ENCODE measurements at places on chromosomes 3 and 15.

DNA sequence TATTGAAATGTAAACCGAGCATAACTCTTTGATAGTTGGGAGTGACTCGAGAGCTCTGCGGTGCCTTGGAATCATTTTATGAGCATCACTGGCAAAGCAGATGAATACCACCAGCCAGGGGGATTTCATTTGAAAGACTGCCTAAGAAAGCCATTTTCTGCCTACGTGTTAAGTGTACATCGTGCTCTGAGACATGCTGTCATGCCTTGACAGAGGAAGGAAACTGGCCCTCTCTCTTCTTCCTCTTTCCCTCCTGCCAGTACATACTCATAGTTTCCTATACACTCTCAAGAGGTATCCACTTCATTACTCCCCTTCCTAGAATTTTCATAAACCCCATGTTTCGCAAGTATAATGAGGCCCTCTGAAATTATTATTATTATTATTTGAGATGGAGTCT lies 8.8 kb downstream of the BCL2A1 start:
- no peak for DNase-seq

DNA sequence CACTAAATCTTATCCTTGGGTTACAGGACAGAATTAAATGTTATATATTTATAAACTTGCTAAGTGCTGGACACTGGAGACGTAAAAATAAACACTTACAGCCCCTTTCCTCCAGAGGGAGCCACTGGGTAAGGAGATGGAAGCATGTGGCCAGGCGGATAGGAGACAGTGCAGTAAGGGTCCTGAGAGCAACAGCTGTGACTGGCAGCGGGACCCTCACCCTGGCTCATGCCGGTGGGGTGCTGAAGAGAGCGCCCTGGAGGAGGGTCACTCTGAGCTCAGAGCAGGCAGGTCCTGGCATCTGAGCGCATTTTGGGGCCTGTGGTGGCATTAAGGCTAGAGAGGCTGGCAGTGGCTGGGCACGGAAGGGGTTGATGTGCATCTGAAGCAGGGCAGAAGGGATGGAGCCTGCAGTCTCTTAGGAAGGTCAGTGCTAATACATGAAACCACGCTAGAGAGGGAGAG lies 16.0 kb downstream of the SEC61A1 start:
- no peak for DNase-seq

DNA sequence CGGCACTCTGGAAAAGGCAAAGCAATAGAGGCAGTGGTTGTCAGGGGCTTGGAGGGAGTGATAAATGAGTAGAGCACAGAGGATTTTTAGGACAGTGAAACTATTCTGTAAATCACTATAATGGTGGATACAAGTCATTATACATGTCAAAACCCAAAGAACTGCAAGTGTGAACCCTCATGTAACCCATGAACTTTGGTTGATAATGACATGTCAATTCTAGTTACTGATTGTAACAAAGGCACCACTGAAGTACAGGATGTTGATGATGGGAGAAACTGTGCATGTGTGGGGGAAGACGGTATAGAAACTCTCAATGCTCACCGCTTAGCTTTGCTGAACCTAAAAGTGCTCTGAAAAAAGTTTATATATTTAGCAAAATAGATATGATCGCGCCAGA lies 36.0 kb downstream of the BTLA start:
- DNase-seq = no peak

DNA sequence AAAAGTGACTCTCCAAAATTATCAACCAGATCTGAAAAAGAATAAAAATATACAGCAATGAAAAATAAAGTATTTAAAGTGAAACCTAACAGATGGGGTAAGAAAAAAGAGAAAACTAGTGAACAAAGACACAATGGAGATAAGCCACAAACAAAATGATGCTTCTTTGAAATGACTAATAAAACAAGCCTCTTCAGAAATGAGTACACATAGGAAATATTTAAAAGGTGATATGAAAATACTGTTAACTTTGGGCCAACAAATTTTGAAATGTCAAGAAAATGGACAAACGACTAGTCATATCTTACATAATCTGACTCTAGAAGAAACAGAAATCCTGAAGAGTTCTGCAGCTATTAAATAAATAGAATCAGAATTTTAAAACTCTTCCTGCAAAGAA lies 164.2 kb downstream of the ERC2 start:
- DNase-seq = no peak

- DNase-seq = no peak
These were observed 118.2 kb upstream of the PRTG start for GRCh38 chr15:55861115-55861514.

- DNase-seq = no peak
These were observed 57.3 kb downstream of the ARNT2 start for GRCh38 chr15:80461356-80462095.

DNA sequence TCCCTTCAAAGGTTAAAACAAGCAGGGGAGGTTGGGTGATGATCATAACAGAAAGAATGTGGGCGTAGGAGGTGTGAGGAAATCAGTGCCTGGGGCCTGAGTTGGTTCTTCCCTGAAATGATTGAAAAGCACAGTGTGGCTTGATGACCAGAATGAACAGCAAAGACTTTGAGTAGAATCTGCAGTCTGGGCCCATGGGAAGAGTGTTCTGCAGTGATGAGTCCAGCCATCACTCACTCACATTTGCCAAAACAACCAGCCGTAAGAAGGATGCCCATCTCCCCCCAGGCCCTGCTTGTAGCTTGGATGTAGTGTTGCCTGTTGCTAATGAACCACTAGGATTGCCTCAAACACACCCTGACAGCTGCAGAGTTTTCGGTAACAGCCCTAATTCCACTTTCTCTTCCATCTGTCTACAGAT lies 67.9 kb downstream of the VGLL3 start:
- DNase-seq = no peak

DNA sequence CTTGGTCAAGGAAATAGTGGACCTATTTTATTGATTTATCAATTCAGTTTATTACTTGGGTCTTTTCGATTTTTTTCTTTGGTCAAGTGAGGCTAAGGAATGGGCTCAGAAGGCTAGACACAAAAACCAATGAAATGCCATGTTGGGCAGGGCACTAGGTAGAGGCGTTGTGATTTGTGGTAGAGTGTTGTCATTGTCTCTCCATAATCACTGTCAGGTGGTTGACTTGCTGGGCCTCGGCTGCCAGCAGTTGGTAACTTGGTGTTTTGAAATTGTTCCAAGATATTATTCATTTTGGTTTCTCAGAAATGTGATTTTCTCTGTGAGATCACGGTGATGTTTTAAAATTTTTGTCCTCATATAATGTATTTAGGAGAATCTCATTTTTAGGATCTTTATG lies 173.6 kb downstream of the KLHL25 start:
- DNase-seq = no peak

DNA sequence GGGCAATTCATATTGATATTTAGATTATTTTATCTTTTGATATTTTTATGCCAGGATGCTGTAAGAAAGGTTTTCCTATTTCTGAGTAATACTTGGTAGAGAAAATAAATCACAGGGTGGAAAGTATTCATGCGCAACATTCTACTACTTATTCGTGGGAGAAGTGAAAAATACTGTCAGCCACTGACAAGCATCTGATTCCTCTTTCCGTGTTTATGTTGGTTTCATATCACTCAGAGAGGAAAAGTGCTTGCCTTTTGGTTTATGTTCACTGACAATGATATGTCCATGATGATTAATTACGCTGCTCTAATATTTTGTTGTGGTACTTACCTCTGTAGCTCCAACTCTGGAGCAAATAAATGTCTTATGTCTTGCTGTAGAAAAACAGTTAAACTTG lies 429.4 kb downstream of the EDEM1 start:
- DNase-seq = no peak

DNA sequence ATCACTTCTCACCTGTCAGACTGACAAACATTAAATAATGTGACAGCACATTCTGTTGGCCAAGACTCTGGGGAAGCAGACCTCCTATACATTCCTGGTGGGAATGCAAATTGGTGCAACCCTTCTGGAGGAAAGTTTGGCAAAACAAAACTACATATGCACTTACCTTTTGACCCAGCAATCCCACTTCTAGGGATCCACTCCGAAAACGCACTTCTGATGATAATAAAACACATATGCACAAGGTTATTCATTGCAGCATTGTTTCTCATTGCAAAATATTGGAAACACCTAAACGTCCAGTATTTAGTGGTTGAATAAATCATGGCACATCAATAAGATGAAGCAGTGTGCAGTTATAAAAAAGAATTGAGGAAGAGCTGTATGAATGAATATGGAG lies 145.5 kb upstream of the ABHD17C start:
- DNase-seq = no peak

DNA sequence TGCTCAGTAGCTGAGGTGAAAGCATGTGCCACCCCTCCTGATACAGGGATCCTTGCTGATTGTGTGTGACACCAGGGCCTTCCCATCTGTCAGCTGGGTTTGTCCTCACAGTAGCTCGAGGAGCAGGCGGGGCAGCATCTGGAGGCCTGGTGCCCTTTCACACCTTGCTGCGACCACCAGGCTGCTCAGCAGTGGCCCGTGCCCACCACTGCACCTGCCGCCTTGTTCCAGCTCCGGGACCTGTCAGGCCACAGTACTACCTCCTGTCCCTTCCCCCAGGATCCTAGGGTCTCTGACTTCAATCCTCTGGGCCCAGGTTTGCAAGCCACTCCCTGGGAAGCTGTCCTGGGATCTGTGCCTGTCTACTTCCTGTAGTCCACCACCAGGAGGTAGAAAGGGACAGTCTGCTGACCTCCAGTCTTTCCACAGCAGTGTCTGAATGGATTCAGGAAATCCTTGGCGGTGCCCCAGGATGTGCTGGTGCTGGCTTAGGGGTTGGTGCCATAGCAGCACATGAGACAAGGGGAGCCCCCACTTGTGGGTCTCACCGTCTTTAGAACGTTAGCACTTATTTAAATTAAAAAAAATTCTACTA lies 27.5 kb downstream of the APBA2 start:
- DNase-seq = no peak

- no peak for DNase-seq
These were observed 379.8 kb downstream of the VPS13C start for GRCh38 chr15:61680260-61681037.

DNA sequence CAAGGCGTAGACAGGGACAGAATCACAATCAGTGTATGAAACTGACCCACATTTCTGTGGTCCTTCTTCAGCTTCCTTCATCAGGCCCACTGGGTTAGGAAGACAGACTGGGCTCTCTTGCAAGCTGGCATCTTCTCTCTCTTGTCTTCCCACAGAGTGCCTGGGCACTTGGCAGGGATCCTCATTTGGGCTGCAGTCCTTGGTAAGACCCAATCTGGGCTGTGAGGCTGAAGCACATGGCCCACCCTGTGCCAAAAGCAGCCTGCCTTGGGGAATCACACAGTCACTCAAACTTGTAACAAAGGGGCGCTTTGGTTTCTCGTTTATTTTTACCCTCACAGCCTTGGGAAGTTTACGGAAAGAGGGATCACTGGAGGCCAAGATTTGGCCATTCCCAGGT lies 8.2 kb upstream of the EPHB3 start:
- DNase-seq = no peak

GRCh38 chr3:37645517-37646380 lies 215.9 kb upstream of the CTDSPL start:
- no peak for DNase-seq

GRCh38 chr3:157089455-157090221 lies 70.3 kb downstream of the CCNL1 start:
- DNase-seq = peak; percentile 48

- no peak for DNase-seq
These were observed 88.4 kb upstream of the TLE3 start for GRCh38 chr15:70186152-70186551.

Data from T-helper 17 cell (primary cell).